ENCODE measurements at places on chromosomes 2 and 18.

DNA sequence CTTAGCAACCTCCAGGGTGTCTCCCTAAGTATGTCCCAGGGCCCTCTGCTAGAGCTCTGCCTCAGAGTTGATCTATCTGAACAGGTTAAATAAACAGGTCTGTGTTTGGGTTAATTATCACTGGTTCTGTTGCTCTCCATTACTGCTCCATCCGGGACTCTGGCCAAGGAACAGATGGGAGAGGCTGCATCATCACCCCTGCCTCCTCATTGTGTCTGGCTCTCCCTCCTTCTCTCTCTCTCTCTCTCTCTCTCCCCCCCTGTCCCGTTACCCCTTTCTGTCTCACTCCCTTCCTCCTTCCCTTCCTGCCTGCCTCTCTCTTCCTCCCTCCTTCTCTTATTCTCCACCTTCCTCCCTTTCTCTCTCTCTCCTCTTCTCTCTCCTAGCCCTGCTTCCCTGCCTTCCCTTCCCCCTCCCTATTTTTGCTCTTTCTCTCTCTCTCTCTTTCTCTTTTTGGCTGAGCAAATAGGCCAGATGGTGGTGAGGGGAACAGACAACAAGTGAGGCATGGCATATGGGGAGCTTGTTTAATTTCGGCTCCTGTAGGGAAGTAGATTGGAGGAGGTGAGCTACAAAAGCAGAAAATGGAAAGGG is 62.1 kb downstream of the SETBP1 start:
- peak; percentile 50 for DNase-seq

- peak; percentile 86 for DNase-seq
These were observed 93.0 kb upstream of the SLC39A10 start for GRCh38 chr2:195563857-195564512.

DNA sequence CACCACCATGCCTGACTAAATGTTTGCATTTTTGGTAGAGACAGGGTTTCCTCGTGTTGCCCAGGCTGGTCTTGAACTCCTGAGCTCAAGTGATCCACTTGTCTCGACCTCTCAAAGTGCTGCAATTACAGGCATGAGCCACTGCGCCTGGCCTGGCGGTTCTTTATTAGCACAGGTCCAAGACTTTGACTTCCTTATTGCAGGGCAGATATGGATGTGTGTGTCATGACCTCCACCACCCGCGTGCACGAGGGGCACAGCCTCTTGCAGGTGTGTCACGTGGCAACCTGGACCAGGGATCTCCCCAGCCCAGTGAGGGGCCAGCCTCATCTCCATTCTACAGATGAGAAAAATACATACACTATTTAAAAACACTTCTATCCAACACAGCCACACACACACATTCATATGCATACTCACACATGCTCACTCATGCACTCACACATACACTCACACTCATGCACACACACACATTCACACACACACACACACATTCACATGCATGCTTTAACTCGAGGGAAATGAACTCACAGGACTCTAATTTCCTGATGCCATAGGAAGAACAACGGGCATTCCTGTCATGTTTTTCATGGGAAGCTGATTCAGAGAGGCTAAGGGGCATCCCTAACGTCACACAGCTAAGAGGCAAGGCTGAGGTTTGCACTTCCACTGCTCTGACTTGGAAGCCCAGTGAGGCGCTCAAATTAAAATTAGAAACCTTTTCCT is 38.8 kb downstream of the RRM2 start:
- no peak for DNase-seq

GRCh38 chr2:168699844-168700417 is 102.5 kb upstream of the NOSTRIN start:
- DNase-seq: peak; percentile 71

DNA sequence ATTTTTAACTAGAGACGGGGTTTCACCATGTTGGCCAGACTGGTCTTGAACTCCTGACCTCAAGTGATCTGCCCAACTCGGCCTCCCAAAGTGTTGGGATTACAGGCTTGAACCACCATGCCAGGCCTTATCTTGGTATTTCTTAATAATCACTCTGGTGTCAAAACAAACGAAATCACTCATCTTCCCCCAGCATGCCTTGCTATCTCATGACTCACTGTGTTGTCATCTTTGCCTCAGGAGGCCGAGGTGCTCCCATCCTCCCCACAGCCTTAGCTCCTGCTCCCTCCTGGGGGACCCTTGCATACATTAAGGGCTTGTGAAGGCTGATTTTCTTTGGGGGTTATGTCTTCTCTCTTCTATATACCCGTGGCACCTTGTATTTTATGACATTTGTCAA is 250.1 kb upstream of the DPP10 start:
- DNase-seq: no peak

DNA sequence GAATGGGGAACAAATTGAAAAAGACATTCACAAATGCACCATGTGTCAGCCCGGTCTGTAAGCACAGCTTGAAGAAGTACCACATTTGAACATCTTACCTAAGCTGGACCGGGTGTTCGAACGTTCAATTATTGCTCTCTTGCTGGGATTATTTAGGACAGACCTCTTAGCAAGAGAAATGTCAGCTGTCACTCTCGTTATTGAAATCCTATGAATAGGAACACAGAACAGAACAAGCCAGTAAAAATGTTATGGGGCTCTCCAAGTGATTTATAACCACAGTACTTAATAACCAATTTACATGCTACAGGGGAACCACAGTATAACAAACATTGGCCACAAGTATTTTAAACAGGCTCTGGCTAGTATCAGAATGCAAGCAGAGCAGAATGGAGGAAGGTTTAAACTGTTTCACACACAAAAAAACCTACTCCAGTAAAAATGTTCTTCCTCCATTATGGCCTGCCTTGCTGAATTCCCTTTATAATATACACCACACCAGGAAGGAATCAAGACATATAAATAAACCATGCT is 32.5 kb upstream of the ARL5A start:
- no peak for DNase-seq

DNA sequence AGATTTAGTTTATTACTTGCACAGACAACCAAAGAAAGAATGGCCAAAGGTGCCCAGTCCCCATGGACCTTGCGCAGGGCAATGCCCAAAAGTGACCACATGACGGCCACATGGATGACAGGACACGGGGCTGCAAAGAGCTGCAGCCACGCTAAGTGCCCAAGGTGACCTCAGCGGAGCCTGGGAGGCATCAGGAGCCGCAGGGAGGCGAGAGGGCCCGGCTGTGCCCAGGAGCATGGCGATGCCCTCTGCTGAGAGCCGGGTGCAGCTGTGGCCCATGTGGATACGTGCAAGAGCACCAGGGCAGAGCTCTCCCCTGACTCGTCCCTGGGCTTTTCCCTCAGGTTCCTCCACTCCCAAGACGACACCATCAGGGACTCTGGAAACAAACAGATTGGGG is 14.7 kb downstream of the HES6 start:
- no peak for DNase-seq

GRCh38 chr2:109387221-109387735 is 226.5 kb downstream of the SEPTIN10 start:
- no peak for DNase-seq

GRCh38 chr2:218275371-218276072 is 5.2 kb downstream of the PNKD start:
- DNase-seq: no peak

DNA sequence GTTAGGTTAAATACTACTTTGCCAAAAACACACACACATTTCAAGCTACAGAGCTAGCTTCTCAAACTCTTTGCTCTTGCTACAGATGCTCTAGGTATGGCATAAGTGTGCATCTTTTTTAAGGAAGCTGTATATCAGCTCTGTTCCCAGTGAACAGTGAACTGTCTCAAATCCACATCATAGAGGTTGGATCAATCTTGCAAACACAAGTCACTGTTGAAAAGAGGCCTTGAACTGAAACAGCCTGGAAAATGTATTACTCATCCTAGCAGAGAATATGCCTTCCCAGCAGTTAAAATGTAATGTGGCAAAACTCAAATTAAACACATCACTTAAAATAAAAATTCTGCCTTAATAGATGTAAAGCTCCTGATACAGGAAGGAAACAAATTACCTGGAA is 151.8 kb downstream of the WDPCP start:
- no peak for DNase-seq

- DNase-seq: peak; percentile 93
These were observed 151.6 kb downstream of the DTNB start for GRCh38 chr2:25521665-25522387.

GRCh38 chr2:154032220-154032619 is 160.5 kb downstream of the GALNT13 start:
- no peak for DNase-seq

DNA sequence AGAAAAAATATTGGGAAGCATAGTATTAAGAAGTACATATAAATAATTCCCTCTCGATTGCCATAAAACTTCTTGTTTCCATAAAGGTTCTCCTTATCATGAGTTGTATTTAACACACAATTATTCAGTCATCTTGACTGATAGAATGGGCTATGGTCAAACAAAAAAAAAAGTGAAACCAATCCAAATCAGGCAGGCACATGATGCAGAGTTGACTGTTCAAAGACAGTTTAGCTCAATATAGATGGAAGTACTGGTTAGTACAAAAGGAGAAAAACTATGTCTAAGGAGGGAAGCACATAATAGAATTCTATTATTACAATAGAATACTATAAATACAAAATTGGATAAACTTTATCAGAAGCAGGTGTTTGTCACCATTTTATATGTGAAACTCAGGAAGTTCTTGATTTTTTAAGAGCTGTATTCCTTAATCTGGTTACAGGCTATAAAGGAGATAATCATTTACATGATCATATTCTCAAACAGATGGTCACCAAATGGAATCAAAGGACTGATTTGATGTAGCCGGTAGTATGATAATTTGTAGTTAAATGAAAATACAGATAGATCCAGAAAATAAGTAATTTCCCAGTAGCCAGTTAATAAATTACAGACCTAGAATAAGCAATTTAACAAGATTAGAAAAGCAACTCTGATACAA is 18.2 kb upstream of the CALCRL start:
- DNase-seq: no peak

- peak; percentile 42 for DNase-seq
These were observed 50.6 kb downstream of the RAPH1 start for GRCh38 chr2:203484266-203485112.

GRCh38 chr2:38685116-38685735 is 19.3 kb downstream of the GALM start:
- DNase-seq: no peak

DNA sequence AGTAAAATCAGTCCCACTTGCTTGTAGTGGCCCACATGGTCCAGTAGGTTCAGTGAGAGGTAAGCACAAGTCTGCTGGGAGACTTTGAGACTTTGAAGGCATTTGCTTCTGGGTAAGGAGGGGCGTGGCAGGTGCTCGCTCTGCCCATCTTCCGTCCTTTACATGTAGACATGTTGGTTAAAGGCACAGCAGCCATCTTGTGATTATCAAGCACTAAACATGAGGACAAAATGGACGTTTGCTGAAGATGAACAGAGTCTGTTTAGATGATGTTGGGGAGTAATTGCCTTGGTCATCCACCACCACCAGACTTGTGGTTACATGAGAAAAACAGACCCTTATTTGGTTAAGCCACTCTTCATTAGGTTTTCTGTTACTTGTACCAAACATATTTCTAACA is 252.8 kb upstream of the PARD3B start:
- DNase-seq: no peak

- no peak for DNase-seq
These were observed 6.2 kb downstream of the MBD2 start for GRCh38 chr18:54218299-54218698.

- DNase-seq: peak; percentile 30
These were observed 218.3 kb downstream of the PTGR3 start for GRCh38 chr18:74990563-74991081.

GRCh38 chr2:235160281-235160810 is 208.5 kb downstream of the SH3BP4 start:
- DNase-seq: peak; percentile 33

DNA sequence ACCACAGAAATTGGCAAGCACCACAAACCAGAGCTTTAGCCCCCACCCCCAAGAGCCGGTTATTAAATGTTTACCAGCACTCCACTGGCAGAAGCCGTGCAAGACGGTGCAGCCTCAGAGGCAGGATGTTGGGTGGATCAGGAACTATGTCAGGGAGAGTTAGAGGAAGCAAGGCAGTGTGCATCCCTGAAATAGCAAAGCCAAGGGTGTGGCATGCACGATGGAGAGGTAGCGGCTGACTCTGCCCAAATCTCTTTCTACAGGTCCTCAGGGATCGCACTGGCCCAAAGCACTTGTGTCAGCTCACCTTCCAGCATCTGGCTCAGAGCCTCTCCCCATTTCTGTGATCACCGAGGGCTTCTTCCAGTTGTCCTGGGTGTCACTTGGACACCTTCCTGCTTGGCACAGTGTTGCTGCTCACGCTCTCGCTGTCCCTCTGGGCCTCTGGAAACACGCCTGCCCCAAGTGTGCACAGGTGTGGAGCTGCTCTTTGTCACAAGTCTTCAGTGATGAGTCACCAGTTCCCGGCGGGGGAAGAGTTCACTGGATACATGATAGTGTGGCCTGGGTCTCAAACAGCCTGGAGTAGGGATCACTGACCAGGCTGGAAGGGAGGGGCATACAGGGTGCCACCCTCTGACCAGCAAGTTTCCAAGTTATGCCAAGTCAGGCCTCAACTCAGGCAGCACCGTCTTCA is 17.3 kb upstream of the B3GNT7 start:
- DNase-seq: no peak

DNA sequence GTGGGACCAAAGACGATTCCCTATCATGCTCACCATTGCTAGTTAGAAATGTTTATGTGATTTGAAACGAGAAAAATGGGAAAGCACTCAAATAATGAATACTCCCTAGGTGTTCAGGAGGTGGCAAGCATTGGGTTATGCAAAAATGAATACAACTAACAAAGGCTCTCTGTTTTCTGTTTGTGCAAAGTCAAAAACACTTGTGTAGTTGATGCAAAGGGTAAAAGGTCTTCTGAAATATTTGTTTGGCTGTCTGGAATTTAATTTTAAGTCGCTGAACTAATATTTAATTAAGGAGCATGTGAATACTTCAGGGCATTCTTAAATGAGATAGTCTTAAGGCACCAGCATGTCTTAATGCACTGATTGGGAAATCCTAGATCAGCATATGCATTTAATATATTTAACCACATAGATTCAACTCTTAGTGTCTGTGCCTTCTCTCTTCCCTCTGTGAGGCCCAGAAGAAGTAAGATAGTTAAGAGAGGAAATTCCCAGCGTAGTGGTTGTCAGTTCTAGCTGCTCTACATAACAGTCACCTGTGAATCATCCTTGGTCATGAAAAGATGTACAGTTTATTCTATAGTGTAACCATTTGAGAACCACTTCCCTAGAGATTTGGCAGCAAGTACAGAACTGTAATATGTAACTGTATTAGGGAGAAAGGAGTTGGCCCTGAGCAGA is 111.9 kb downstream of the EPC2 start:
- DNase-seq: peak; percentile 57

GRCh38 chr18:64993695-64994094 is 757.1 kb upstream of the CDH7 start:
- DNase-seq: no peak

DNA sequence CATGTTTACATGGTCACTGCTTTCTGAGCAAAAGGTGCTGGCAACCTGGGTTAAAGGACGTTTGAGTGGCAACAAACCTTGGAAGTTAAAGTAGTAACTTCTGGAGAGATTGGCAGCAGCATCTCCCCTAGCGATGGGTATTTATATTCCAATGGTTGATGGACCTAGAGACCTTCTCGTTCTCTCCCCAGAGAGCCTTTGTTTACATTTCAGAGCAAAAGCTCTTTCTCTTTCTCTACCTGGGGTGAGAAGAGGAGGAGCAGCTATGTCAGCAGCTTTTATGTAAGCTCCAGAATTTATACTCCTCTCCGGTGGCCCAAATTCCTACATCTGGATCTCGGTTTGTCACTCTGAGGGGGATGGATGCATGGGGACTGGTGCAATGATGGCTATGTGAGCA is 213.7 kb upstream of the ARL4C start:
- DNase-seq: no peak

- DNase-seq: no peak
These were observed 397.9 kb downstream of the MEIS1 start for GRCh38 chr2:66832646-66833435.

Measured in adipocyte (in vitro differentiated cells).